Occipital lobe (tissue), 3 donors: ENCODE measurements at places on chromosomes 1 and 21.

GRCh38 chr1:118335331-118335732 lies 150.3 kb upstream of the SPAG17 start:
- DNase-seq = no peak

GRCh38 chr1:170284016-170284415 lies 138.3 kb downstream of the NTMT2 start:
- no peak for DNase-seq

DNA sequence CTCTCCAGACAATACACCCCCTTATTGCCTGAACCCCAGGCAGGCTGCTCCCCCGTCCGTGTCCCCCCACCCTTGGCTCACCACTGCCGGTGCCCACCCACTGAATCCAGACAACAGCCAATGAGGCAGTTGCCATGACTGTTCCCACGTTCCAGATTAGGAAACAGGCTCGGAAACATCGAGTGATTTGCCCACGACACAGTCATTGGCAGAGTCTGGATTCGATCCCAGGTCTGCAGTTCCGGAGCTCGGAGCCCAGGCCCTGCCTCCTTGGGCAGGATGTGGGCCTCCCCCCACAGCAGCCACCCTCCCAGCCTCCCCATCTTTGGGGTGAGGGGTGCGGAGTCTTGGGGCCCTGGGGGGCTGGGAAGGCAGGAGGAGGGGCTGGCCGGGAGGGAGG lies 20.3 kb upstream of the CLSTN1 start:
- peak; percentile 64 for DNase-seq

GRCh38 chr1:196438329-196438728 lies 169.9 kb downstream of the KCNT2 start:
- DNase-seq = no peak

- no peak for DNase-seq
These were observed 36.7 kb upstream of the THEM4 start for GRCh38 chr1:151945725-151946722.

GRCh38 chr1:192506741-192507155 lies 68.8 kb upstream of the RGS1 start:
- DNase-seq = no peak

DNA sequence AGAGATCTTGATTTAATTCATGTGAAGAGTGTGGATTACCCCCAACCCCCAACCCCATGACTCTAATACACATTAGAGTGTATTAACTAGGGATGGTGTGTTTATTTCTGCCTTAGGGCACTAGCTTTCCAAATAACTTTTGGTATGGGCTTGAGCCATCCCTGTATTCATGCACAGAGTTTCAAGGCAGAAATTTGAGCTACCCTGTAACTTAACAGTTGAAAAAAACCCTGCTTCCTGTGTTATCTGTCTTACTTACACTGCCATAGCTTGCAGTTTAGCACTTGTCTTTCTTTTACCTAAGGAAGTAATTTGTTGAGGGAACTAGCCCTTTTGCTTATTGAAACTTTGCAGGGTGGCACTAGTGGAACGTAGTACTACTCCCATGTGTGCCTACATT lies 6.3 kb downstream of the SRSF11 start:
- no peak for DNase-seq

GRCh38 chr1:99548943-99549605 lies 96.8 kb upstream of the PALMD start:
- no peak for DNase-seq

DNA sequence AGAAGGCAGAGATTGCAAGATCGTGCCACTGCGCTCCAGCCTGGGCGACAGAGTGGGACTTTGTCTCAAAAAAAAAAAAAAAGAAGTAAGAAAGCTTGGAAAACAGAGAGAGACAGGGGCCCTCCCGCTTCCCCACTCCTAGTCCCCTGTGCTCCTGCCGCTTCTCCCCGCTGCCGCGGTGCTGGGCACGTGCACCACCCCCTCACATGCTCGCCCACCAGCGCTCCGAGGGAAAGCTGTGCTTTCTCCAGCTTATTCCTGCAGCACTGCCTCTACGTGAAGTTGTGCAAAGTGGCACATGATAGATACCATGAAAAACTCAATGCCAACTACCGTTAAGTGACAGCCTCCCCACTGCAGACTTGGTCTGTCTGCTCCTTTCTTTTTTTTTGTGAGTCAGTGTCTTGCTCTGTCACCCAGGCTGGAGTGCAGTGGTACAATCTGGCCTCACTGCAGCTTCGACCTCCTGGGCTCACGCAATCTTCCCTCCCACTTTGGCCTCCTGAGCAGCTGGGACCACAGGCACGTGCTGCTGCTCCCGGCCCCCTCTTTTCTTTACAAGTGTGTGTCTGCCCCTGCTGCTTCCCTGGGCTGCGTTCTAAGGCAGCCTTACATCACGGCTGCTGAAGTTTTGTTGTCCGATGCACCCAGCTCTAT lies 15.4 kb downstream of the SLX9 start:
- DNase-seq = no peak

- DNase-seq = no peak
These were observed 168.3 kb upstream of the SGIP1 start for GRCh38 chr1:66365635-66366034.

DNA sequence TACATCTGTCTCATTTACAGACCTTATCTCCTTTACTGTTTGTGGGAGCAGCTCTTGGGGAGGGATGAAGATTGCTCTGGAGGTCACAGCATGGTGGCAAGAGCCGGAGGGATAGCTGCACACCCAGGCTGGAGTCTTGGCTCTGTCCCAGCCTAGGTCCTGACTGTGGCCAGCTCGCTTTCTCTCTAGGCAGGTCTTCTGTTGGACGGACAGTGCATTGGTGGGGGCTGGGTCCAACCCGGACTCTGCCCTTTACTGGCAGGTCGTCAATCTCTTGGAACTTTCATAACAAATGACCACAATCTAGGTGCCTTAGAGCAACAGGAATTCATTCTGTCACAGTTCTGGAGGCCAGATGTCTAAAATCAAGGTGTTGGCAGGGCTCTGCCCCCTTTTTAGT lies 319.8 kb upstream of the C1orf174 start:
- no peak for DNase-seq

DNA sequence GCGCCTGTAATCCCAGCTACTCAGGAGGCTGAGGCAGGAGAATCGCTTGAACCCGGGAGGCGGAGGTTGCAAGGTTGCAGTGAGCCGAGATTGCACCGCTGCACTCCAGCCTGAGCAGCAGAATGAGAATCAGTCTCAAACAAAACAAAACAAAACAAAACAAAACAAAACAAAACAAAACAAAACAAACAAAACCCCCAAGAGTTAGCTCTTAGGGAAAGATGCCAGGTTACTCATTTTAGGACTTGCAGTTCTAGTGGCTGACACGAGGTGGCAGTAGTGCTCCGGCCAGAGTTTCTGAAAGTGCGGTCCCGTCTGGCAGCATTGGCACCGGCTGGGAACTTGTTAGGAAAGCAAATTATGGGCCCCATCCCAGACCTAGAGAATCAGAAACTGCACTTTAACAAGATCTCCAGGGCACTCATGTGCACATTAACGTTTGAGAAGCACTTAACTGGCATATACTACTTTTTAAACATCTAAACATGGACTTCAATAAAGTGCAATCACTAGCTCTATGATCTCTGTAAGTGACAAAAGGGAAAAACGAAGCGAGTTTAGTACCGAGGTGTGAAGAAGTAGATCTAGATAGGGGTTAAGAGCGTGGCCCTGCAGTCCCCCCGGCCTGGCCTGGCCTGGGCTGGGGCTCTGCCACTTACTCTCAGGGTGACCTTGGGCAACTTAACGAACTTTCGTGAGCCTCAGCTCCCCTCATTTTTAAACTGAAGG lies 41.9 kb upstream of the TNFRSF1B start:
- peak; percentile 15 for DNase-seq

DNA sequence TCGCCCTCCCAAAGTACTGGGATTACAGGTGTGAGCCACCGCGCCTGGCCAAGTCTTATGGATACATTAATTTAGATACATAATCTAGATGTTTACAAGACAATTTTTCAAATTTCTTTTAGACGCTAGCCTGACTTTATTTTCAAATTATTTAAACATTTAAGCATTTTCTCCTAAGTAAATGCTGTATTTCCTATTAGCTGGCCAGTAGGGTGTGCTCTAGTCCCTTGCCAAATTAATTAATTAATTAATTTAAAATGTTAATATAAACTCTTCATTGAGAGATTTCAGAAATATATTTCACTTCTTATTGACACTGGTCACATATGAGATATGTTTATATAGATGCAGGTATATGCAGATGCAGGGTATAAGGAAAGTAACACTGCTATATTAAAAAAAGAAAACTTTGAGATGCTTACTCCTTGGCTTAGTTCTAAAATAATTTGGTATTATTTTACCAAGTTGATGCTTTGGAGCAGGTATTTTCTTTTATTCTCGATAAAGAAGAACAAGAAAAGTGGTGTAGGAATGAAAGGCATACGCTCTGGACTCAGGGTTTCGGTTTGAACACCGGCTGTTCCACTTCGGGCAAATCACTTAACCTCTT lies 5.2 kb upstream of the ERRFI1 start:
- no peak for DNase-seq

DNA sequence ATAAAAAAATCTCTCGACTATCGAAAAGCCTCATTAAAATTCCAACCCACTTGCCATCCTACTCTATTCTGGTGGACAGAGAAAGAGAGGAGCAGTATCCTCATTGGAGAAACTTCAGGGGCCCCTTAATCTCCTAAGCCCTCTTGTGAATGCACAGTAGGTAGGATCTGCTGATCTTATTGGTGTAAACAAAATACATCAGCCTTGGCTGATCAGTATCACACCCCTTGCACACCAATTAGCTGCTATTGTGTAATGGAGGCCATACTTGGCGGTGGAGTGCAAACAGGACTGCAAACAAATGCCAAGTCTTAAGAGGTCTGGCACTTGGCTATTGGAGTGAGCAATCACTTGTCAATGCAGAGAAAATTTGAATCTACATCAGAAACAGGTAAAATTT lies 15.7 kb downstream of the VCAM1 start:
- DNase-seq = no peak

GRCh38 chr1:111101854-111102642 lies 37.8 kb downstream of the DRAM2 start:
- no peak for DNase-seq

DNA sequence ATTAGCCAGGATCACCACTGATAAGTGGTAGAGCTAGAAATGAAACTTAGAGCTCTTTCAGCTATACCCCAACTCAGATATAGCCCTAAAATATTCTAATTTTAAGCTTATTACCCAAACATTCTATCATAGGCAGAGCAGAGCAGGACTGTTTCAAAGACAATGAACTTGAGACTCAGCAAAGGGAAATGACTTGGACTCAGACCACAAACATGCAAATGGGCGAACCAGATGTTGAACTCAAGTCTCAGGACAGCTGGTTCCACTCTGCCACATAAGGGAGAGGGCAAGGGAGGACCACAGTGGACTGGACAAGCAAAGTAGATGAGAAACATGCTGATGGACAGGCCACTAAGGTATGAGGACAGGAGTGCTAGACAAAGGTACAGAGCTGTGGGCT lies 315.3 kb downstream of the OMA1 start:
- DNase-seq = no peak

DNA sequence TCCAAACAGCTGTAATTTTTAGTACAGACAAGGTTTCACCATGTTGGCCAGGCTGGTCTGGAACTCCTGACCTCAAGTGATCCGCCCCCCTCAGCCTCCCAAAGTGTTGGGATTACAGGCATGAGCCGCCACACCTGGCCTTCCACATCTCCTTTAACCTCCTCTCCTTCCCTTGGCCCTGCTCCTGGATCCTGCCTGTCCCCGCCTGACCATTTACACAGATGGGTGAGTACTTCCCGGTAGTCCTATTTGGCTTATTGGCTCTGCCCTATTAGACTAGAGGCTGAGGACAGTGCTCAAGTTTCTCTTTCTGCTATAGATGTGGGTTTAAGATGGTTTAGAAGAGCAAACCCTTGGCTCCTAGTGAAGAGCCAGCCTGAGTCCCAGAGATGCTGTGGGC lies 7.1 kb downstream of the PTPN7 start:
- no peak for DNase-seq

GRCh38 chr21:45887788-45888187 lies 93.8 kb upstream of the COL6A1 start:
- no peak for DNase-seq
